ENCODE measurements at places on chromosomes 13 and 19. TPM values are rescaled to one million over a fixed set of nuclear protein-coding genes. Genes with fewer than 3 reads are reported as not detected.
A peak's percentile ranks its signal among the peaks of the same experiment; 100 is the strongest.

DNA sequence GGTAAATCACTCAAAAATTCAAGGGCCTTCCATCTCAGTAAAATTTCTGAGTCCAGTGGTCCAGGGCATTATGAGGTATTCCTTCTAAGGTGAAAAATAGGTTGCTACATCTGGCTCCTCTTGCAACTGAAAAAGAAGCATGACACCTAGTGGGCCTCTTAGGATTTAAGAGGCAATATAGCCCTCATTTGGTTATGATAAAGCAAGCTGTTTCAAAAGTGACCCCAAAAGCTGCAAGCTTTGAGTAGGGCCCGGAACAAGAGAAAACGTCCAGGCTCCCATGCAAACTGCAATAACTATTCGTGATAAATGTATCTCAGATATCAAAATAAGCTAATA is 1910.2 kb upstream of the PRR20A start:
- no peaks in the 10 kb centered on the region for H3K36me3 ChIP-seq
- DNase-seq = no peak
- no peak overlapping the region for H3K4me3 ChIP-seq
- H3K27ac ChIP-seq = no peak overlapping the region
- no peaks in the 10 kb centered on the region for H3K4me1 ChIP-seq
- H3K27me3 ChIP-seq = no peaks in the 10 kb centered on the region

- peaks cover 36% of the 10 kb centered on the region for H3K4me1 ChIP-seq
- H3K27me3 ChIP-seq = no peaks in the 10 kb centered on the region
- H3K4me3 ChIP-seq = peak overlapping the region; percentile 67
- H3K36me3 ChIP-seq = no peaks in the 10 kb centered on the region
- H3K27ac ChIP-seq = no peak overlapping the region
- DNase-seq = no peak
These were observed 4.8 kb downstream of the PPP6R1 start for GRCh38 chr19:55253842-55254624.

- no peak overlapping the region for H3K27ac ChIP-seq
- H3K4me1 ChIP-seq = no peaks in the 10 kb centered on the region
These were observed 44.1 kb downstream of the KCTD15 start for GRCh38 chr19:33840783-33841182.

DNA sequence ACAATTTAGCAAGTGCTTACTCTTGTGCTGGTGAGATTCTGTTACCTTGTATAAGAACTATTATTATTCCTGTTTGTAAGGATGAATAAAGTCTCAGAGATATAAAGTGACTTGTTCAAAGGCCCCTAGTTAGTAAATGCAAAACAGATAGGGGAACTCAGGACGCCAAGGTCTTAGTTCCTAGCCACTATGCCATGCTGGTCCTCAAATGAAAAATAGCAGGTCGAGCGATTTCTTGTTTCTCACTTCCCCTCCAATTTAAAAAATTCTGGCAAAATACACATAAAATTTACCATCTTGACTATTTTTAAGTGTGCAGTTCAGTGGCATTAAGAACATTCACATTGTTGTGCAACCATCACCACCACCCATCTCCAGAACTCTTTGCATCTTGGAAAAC is 1.1 kb downstream of the TECR start:
- H3K4me3 ChIP-seq = peak overlapping the region; percentile 98
- H3K4me1 ChIP-seq = peaks cover 23% of the 10 kb centered on the region
- no peak overlapping the region for H3K27ac ChIP-seq
- no peaks in the 10 kb centered on the region for H3K27me3 ChIP-seq

GRCh38 chr13:34044660-34045080 is 226.7 kb downstream of the RFC3 start:
- H3K4me1 ChIP-seq = no peaks in the 10 kb centered on the region
- no peak overlapping the region for H3K4me3 ChIP-seq
- H3K27ac ChIP-seq = no peak overlapping the region
- DNase-seq = no peak
- H3K27me3 ChIP-seq = no peaks in the 10 kb centered on the region
- peaks cover 4% of the 10 kb centered on the region for H3K36me3 ChIP-seq

GRCh38 chr13:31050486-31051400 is 111.0 kb downstream of the HSPH1 start:
- no peaks in the 10 kb centered on the region for H3K27me3 ChIP-seq
- no peak for DNase-seq
- no peaks in the 10 kb centered on the region for H3K36me3 ChIP-seq
- no peak overlapping the region for H3K27ac ChIP-seq
- H3K4me3 ChIP-seq = no peak overlapping the region

- no peaks in the 10 kb centered on the region for H3K36me3 ChIP-seq
- no peak overlapping the region for H3K27ac ChIP-seq
These were observed 786.2 kb downstream of the UQCRFS1 start for GRCh38 chr19:28426730-28427225.

DNA sequence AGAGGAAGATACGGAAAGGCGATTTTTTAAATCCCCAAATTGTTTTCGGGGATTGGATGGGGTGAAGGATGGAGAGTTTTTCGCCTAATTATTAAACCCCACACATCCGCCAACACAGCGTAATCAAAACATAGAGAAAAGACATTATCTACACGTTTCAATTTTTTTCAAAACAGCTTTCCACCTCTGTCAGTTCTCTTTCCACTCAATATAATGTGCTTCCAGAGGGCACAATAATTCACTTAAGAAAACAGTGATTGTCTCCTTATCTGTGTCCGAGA is 435 bp upstream of the OBI1 start:
- H3K27me3 ChIP-seq = peaks cover 3% of the 10 kb centered on the region
- peaks cover 28% of the 10 kb centered on the region for H3K4me1 ChIP-seq
- H3K27ac ChIP-seq = no peak overlapping the region
- peaks cover 7% of the 10 kb centered on the region for H3K36me3 ChIP-seq
- peak overlapping the region; percentile 61 for H3K4me3 ChIP-seq

DNA sequence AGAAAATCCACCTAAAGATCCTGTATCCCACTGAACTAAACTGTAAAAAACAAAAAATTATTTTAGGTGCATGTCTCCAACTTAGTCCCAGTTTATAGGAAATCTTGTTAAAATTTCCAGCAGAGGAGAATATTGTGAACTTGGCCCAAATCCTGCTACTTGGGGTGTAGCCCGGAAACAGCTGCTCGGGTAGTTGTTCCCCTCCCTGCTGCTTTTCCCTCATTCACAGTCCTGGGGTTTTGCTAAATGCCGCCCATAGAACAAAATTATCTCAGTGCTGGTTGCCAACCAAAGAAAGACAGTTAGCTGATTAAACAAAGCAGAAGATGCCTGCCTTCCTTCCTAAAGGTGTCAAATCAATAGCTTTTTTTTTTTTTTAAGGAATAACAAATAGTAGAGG is 330.5 kb upstream of the KLF12 start:
- H3K4me1 ChIP-seq = peaks cover 14% of the 10 kb centered on the region
- no peaks in the 10 kb centered on the region for H3K27me3 ChIP-seq
- H3K4me3 ChIP-seq = no peak overlapping the region
- no peak for DNase-seq
- no peaks in the 10 kb centered on the region for H3K36me3 ChIP-seq

DNA sequence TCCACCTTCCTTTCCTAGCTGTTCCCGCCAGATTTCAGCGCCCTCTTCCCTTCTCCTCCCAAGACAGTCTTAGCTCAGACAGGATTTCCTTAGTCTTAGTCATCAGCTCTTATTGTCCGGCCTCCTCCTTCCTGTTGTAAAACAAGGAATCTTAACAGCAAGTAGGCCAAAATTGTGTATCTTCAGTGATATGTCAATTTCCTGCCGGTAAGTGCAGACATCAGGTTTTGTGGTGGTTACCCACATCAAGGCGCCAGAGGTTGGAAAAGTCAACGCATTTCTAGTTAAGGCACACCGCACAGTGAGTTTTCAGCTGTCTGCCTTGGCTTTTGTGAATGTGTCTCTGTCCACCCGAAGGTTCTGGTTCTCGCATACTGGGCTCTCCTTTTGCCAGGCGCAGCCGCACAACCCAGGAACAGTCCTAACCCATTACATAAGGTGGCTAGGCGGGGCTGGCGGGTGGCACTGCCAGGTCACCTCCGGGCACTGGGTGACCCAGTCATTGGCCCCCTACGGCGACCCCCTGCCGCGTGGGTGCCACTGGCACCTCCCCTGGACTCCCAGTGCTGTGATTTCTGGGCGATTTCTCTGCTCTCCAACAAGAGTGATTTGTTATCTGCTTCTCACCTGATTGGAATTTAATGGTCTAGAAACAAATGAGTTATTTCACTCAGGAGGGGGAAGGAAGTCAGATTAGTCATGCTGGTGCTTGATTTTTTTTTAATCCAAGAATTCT is 12.9 kb downstream of the COL4A2 start:
- no peak overlapping the region for H3K4me3 ChIP-seq
- H3K27me3 ChIP-seq = no peaks in the 10 kb centered on the region
- peaks cover 11% of the 10 kb centered on the region for H3K4me1 ChIP-seq
- no peak for DNase-seq
- no peak overlapping the region for H3K27ac ChIP-seq
- peaks cover 14% of the 10 kb centered on the region for H3K36me3 ChIP-seq

DNA sequence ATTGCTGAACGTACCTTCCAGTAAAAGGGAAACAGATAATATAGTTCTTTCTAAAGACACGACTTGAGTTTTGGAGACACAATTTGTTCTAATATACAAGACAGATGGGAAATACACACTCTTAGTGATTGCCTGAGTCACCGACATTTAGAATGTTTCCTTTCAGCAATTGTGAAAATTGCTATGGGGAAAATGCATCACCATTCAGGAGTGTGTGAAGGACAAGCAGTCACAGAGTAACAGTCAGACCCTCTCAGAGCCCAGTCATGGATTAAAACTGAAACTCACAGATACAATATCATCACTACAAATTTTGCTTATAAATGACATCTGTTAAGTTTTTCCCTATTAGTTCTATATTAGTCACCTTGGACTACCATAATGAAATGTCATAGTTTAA is 286.1 kb downstream of the SPRY2 start:
- peak overlapping the region; percentile 52 for H3K27ac ChIP-seq
- DNase-seq = no peak
- H3K4me3 ChIP-seq = no peak overlapping the region
- H3K4me1 ChIP-seq = peaks cover 49% of the 10 kb centered on the region

- H3K4me1 ChIP-seq = peaks cover 18% of the 10 kb centered on the region
- no peak overlapping the region for H3K4me3 ChIP-seq
- H3K27ac ChIP-seq = no peak overlapping the region
These were observed 37.7 kb downstream of the DLEU7 start for GRCh38 chr13:50805805-50806204.

The FXYD3 gene
- total RNA-seq = 2.8 TPM

The GET3 gene
- total RNA-seq = 72.5 TPM

The LGI4 gene
- 15.9 TPM for total RNA-seq

The VSTM1 gene
- not detected for total RNA-seq

The NKPD1 gene
- total RNA-seq = 0.39 TPM

The GNG7 gene
- total RNA-seq = 13.9 TPM
